Lung (tissue), 17 donors: ENCODE measurements at places on chromosomes 16 and 17. TPM values are rescaled to one million over a fixed set of nuclear protein-coding genes. Genes with fewer than 3 reads are reported as not detected.

Gene TRPV3
- total RNA-seq = 0.46 TPM

Gene RANGRF
- 31.6 TPM for total RNA-seq

Gene TPSD1
- 7.0 TPM for total RNA-seq

GRCh38 chr16:72985148-72985941, 62.6 kb downstream of the ZFHX3 start:
- DNase-seq = peak; percentile 87

DNA sequence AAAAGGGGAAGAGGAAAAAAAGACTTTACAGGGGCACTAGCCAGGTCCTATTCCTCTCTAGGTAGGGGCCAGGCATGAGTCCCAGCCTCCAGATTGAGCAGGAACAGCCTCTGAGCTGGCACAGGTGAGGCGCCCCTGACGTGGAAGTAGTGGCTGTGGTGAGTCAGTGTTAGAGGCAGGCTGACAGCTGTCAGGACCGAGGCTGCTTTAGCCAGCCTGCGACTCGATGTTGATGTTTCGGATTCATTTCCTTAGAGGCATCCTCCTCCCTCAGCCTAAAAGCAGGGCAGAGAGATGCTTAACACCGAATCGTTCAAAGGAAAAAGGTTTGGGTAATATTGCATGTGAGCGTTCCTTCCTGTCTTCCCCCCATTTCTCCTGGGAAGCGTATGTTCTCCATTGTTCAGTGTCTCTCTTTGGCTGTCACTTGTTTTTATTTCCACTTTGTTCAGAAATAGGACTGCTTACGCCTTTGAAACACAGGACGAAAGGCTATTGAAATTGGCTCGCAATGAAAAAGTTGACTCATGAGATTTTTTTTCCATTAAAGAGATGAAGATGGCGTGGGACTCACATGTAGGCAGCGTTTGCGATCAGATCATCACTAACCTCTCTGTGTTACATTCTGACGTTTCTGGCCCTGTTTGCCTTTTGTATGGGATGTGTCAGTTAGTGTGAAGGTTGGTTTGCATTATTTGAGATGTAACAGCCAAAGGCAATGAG, 1.3 kb downstream of the KIAA0513 start:
- no peak for DNase-seq

GRCh38 chr16:54284931-54285413, 1.6 kb downstream of the IRX3 start:
- DNase-seq = no peak

DNA sequence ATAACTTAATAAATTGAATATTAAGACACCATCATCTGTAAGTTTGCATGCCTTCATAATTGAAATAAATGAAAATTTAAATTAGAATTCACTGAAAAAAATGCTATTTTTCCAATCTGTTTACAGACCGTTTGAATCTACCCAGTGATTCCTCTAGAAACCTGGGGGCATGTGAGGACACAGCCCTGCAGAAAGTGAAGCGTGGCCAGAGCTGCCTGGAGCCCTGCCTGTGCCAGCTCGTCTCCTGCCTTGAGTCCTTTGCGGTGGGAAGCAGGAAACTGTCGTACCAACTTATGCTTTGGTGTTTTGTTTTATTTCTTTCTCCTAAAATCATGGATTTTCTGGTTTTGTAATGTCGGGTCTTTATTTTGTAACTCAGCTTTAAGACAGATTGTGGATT, 67.8 kb upstream of the FA2H start:
- no peak for DNase-seq

DNA sequence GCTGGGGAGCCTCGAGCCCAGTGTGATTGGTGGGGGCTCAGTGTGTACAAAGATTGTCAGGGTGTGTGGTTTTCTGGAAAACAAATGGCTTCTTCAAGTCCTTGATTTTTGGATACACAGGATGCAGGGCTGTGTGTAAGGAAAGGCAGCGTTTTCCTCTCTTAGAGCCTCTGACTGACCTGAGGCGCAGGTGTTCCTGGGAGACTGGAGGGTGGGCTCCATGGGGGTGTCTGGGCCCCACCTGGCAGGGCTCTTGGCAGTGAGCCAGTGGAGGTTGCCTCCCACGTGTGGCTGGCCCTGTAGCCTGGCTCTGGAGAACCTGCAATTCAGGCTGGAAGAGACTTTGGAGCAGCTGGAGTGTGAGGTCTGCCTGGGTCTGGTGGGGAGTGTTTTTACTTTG, 5.0 kb downstream of the FOXK2 start:
- DNase-seq = peak; percentile 77
